CD4-positive, CD25-positive, alpha-beta regulatory T cell (primary cell): ENCODE measurements at places on chromosomes 7 and 10.
A peak's percentile ranks its signal among the peaks of the same experiment; 100 is the strongest.

DNA sequence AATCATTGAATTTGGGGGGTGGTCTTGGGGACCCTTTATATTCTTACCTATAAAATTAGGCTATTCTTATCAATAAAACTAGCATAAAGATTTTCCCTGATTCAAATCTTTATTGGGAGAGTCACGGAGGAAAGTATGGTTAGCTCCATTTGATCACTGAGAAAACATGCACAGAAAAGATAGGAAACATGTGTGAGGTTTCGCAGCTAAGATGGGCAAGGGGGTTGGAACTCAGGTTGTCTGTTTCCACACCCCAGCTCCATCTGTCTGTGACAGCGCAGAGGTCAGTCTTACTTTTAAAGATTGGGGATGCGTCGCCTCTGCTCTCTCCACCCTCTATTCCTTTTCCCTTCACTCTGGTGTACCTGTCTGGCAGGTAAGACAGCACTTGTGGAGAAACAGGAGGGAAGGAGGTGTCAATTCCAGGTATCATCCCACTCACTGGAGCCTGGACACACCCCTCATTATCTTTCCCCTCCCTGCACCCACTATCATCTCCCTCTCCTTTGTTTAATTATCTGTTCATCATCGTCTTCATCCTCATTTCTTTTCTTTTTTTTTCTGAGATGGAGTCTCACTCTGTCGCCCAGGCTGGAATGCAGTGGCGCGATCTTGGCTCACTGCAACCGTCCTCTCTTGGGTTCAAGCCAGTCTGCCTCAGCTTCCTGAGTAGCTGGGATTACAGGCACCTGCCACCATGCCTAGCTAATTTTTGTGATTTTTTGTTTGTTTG, 2.4 kb upstream of the DENND10 start:
- DNase-seq, result no peak

DNA sequence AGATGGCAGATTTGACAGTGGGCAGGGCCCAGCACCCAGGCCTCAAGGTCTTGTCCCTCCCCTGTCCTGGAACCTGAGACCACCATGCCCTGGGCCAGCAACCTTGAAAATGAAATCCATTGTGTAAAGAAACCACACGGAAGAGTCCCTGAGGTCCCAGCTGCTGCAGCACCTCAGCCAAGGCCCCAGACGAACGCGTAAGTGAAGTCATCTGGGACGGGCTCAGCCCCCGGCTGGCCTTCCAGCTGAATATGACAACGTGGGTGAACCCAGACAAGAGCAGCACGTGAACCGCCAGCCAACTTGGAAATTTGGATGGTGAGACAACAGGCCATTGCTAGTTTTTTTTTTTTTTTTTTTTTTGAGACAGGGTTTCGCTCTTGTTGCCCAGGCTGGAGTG, 70.3 kb downstream of the CYTH3 start:
- DNase-seq, result no peak

- DNase-seq, result no peak
These were observed 34.2 kb downstream of the CTBP2 start for GRCh38 chr10:125125951-125126735.

DNA sequence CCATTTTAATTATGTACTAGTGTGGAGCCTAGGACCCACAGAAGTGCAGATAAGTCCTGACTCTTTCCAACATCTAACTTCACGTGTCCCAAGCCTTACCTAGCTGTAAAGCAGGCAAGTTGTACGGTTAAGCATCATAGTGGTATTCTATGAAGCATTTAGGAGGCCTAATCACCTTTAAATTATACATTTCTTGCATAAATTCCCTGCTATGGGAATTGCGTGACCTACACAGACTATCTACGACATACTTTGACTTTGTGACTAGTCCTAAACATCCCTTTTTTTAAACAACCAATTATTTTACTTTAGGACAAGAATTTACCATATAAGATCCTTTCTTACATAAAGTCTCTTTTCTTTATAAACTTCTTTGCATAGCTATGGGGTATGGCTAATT, 37.7 kb upstream of the LRGUK start:
- no peak for DNase-seq

DNA sequence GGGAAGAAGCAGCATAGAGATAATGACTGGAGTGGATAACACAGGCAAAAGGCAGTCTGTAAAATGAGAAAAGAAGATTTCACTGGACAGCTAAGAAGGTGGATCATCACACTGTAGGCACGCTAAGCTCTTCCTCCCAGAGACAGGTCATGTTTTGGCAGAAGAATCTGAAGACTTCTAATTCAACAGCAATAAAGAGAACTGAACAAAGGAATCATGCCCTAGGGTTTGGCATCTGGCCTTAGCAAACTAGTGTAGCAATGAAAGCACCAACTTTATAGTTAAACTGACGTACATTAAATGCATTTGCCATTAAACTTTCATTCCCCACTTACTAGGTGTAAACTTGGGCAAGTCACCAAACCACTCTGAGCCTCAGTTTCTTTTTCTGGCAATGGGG, 84.4 kb upstream of the SEM1 start:
- DNase-seq, result no peak

- no peak for DNase-seq
These were observed 393.8 kb downstream of the DNAJB6 start for GRCh38 chr7:157730614-157731013.

DNA sequence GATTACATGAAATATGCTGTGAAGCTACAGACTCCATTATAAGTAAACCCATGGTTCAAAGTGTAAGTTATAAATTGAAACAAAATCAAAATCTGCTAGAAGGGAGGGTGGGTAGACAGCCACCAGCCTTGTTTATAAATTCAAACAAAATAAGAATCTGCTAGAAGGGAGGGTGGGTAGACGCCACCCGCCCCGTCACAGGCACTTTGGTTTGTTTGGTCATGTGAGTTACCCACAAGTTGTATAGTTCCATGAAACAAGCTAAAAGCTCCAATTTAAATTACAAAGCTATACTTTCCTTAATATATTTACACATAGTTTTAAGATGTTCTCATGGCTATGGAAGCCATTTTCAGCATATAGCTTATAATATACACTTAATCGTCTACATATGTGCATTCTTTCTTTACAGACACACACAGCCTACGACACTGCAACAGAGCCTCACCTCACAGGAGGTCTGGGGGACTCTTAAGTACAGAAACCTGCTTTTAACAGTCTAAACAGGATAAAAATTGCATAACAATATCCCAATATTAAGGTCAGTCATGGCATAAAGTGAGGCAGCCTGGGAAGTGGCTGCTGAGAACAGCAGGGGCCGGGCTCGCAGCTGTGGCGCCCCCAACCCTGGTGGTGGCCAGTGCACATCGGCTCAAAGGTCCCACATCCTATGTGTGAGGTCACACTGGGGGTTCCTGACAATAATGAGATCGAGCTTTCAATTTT, 28.1 kb upstream of the NCAPG2 start:
- no peak for DNase-seq

GRCh38 chr10:72335394-72336258, 19.1 kb downstream of the DNAJB12 start:
- DNase-seq, result peak; percentile 53

GRCh38 chr7:73340514-73340913, 12.6 kb downstream of the FKBP6 start:
- DNase-seq, result no peak

- DNase-seq, result no peak
These were observed 126.7 kb downstream of the CPEB3 start for GRCh38 chr10:92164036-92164696.

GRCh38 chr7:52095861-52096260, 779.3 kb upstream of the COBL start:
- no peak for DNase-seq

DNA sequence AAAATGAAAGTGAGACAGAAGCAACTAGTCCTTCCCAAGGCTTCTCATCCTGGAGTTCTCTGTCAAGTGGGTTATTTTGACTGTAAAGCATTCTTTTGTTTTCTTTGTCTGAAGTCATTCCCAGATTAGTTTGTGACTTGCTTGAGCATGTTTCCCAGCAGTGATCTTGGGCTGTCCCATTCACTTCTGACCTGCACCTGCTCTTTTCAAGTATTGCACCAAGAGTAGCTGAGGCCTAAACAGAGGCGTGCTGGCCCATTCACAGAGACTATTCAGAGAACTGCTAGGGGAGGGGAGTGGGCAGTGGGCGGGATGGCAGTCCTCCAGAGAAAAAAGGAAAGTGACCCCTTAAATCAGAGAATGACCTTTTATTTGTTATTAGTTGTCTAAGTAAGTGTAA, 61.3 kb downstream of the CACNA2D1 start:
- no peak for DNase-seq

DNA sequence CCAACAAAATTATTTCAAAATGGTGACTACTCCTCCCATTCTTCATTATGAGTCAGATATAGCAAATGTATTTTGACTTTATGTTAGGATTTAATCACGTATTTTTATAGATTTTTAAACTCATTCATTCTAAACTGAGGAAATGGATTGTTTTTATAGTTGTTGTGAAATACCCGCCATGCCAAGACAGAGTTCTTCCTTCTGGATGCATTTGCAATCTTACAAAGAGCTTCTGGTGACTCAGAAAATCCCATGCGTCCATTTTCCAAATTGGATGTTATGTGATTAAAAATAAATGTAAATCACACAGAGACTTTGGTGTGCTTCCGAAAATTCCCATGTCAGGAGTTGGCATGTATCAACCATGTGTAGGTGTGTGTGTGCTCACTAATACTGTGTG, 179.3 kb downstream of the TRIL start:
- DNase-seq, result no peak

GRCh38 chr10:132861116-132861691, 75.3 kb upstream of the NKX6-2 start:
- DNase-seq, result no peak

GRCh38 chr10:6014241-6014761, 37.0 kb upstream of the IL15RA start:
- peak; percentile 78 for DNase-seq

DNA sequence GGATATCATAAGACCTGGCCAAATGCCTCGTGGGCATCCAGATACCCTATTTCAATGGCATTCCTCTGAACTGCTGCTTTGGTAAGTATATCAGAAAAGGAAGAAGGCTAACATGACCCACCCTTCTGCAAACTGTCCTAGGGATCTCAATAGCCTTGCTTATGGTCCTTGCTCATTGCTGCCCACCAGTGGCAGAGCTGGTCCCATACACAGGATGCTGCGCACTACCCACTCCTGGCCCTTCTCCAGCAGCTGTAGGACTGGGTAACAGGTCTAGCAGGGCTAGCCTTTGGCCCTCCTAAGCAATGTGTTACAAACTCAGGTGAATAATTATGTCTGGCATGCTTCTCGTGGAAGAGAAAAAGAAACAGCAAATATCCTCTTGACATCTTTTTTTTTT, 72.5 kb downstream of the C10orf90 start:
- DNase-seq, result peak; percentile 4
